PC-9 (cell line): ENCODE measurements at places on chromosomes 1 and 21.
A peak's percentile ranks its signal among the peaks of the same experiment; 100 is the strongest.

GRCh38 chr1:185939142-185939541 lies 205.0 kb downstream of the HMCN1 start:
- no peak for DNase-seq

GRCh38 chr1:25568090-25568833 lies 24.9 kb downstream of the LDLRAP1 start:
- DNase-seq: peak; percentile 95

GRCh38 chr1:1929639-1930545 lies 10.8 kb upstream of the TMEM52 start:
- no peak for DNase-seq

DNA sequence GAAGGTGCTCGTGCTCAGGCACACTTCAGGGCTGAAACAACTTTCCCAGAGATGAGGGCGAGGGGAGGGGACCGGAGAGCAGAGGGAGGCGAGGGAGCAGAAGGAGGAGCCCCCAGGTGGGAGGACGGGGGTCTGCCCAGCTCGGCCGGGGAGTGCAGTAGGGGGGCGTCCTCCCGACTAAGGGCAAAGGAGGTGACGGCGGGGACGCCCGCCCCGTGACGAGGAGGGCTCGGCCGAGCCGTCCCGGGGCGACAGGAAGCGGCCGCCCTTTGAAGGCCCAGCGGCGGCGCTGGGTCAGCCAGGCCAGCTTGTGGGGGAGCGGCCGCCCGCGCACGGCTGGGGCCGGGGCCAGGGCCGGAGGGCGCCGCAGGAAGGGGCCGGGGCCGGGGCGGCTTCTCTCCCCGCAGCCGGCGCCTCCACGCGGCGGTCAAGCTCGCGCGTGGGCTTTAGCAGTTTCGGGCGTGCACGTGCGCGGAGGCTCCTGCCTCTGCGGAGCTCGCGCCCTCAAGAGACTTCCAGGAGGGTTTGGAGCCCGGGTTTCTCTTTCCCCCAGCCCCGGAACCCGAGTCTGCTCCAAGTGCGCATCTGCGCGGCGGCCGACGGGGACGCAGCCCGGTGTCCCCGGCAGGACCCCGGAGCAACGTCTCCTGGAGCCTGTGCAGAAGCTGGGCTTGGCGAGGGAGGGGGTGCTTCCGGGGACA lies 100.8 kb upstream of the SLC45A1 start:
- no peak for DNase-seq

GRCh38 chr1:159828176-159828575 lies 1.5 kb downstream of the SLAMF8 start:
- no peak for DNase-seq

DNA sequence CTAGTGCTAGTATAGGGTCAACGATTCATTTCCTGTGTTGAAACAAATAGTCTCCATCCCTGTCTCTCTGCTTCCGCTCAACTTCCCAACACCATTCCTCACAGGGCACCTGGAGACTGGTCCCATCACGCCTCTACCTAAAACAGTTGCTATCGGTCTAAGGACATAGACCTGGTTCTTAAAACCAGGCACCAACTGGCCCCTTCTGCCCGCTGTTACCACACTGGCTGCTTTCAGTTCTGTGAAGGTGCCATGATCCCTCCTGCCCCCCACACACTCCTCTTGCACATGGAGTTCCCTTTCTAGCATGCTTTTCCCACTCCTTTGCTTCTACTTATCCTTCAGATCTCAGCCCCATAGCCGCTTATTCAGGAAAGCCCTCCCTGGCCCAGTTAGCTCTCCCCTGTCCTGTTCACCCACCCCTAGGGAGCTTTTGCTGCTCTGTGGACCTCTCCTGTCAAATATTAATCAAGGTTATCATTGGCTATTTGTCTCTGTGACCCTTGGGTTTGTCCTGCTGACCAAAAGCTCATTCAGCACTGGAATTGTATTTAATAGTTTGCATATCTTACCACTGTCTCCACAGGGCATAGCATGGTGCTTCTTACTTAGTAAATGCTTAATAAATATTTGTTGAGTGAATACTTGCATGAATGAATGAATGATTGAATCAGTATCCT lies 11.9 kb upstream of the KPRP start:
- no peak for DNase-seq

DNA sequence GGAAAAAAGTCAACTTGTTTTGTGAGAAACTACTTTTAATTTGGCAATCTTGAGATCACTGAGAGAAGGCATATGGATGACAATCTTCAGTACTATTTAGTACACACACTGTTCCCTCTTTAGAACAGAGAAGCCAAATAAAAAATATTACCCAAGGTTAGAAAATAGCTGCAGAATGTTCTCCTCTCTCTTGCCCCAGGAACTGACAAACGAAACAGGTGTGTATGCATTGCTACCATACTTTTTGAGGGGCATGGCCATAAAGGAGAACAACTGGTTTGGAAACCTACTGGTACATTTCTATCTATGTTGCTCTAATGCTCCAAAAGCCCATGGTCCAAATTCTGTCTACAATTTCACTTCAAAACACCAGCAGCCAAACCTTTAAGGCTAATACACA lies 5.7 kb downstream of the TOR1AIP2 start:
- no peak for DNase-seq

GRCh38 chr1:26275580-26276431 lies 4.1 kb upstream of the SH3BGRL3 start:
- peak; percentile 69 for DNase-seq

GRCh38 chr1:38213646-38214434 lies 167.2 kb upstream of the POU3F1 start:
- DNase-seq: no peak

DNA sequence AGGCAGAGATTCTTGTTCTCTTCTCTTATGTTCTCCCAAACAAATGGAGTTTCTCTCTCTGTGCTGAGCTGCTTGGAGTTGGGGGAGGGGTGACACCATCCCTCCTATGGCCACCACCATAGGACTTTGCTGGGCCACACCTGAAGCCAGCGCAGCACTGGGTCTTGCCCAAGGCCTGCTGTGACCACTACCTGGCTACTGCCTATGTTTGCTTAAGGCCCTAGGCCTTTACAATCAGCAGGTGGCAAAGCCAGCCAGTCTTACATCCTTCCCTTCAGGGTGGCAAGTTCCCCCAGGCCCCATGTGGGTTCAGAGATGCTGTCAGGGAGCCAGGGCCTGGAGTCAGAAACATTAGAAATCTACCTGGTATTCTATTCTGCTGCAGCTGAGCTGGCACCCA lies 6.3 kb upstream of the MTARC2 start:
- DNase-seq: no peak

DNA sequence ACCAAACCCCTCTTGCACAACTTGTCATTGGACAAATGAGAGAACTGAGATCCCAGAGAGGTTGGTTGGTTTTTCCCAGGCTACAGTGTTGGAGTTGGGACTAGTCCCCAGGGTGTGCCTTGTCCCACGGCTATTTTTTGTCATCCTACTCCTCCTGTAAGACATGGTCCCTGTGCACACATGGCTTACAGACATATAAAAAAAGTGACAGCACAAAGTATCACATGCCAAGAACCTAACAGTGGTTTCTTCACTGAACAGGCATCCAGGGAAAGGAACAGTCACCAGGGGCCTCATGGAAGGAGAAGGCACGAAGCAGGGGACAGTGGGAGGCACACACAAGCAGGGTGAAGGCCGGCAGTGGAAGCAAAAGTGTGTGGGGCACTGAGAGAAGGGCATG lies 36.5 kb downstream of the SERBP1 start:
- no peak for DNase-seq

GRCh38 chr1:7517611-7518330 lies 253.3 kb upstream of the VAMP3 start:
- DNase-seq: no peak

DNA sequence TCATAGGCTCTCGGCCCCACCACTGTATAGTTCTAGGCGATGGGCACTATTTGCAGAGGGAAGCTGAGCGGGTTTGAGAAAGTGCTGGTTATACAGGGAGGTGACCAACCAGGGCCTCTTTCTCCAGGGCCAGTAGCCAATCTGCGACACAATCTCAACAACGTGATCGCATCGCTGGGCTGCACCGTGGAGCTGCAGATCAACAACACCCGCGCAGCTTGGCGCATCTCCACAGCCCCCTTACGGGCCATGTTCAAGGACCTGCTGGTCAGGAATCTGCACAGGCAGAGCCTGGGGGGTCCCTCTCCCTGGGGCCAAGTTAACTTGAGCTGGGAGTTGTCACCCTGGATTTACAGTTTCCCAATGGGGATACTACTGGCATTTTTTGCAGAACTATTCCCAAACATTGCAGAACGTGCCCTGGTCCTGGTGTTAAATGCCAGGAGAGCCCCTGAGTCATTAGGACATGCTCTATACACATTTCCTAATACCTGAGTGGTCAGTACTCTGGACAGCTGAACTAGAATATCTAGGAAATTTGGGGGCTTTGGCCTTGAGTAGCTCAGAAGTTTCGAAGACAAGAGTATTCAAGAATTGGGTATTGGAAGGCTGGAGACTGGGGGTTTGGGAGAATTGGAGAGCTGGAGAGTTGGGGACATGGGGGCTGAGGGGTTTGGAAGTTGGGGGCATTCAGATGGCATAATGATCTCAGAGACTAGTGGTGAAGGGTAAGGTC lies 6.9 kb downstream of the DCST1 start:
- DNase-seq: no peak

- peak; percentile 58 for DNase-seq
Measured at GRCh38 chr1:202586018-202586821, 124.0 kb downstream of the SYT2 start.

DNA sequence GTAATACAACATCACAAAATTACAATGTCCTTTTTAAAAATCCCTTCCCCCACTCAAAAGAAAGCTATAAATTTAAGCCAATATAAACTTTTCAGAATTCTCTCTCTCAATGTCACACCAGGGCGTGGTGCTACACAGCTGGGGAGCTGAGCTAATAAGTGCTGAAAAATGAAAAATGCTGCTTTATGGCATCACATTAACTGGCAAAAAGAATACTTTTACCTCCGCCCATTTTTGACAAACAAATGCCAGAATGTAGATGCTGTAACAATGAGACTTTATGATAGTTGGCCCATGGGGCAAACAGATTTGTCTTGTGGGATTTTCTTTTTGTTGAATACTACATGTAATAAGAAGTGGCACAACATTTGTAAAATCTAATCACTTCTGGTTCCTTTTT lies 12.7 kb upstream of the LYPLAL1 start:
- DNase-seq: no peak

DNA sequence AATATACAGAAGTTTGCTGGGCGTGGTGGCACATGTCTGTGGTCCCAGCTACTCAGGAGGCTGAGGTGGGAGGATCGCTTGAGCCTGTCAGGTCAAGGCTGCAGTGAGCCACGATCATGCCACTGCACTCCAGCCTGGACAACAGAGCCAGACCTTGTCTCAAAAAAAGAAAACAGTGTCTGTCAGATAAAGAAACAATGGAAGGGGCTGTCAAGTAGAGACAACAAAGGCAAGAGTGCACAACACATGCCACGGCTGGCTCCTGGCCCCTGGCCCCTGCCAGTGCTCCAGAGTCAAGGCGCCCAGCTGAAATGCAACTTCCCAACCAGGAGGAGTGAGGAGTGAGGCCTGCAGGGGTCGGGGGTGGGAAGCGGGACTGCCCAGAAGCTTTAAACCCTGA lies 32.6 kb downstream of the PRDM15 start:
- no peak for DNase-seq

GRCh38 chr1:108983114-108983513 lies 19.8 kb upstream of the CLCC1 start:
- DNase-seq: no peak

- DNase-seq: no peak
Measured at GRCh38 chr1:153746174-153746573, 18.3 kb downstream of the INTS3 start.

GRCh38 chr1:207405814-207406213 lies 48.3 kb upstream of the CR2 start:
- DNase-seq: no peak

- DNase-seq: peak; percentile 74
Measured at GRCh38 chr1:206469933-206470691, at the start of gene IKBKE. TSS of gene IKBKE (plus strand) at chr1:206470476. CDS start at chr1:206473228, 2,752 bp downstream.

DNA sequence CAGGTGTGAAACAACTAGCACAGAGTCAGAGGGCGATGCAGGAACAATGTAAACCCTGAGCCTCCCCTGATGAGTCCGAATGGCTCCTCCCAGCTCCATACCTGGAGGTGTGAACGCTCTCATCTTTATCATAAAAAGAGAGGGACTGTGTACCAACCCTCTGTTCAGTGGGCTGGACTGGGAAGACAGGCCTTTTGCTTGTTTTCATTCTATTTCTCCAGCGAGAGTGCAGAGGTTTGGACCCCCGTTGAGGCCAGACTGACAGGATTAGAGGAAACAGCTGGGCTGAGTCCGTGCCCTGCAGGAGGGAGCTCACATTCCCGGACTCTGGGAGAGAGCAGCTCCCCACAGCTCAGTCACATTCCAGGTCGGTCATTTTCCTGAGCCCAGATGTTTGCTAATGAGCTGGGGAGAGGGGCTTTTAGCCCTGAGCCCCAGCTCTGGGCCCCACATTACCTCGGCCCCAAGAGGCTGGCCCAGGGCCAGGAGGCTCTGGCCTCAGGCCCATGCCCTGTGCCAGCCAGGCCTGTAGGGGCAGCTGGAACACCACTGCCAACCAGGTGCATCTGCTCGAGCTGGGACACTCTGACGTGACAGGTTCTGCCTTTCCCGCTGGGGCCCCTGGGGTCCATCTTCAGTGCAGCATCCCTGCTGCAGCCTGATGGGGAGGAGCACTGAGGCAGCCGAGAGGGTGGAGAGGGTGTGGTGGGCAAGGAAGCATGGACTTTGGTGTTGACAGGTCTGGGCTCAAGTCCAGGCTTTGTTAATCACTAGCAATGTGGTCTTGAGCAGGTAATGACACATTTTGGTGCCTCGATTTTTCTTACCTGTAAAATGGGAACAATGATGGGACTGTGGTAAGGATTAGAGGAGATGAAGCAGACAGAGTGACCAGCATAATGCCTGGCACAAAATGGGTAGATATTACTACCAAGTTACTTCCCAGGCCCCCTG lies 3.5 kb upstream of the NBL1 start:
- DNase-seq: no peak
